Activated CD4-positive, alpha-beta T cell treated with anti-CD3 and anti-CD28 coated beads, Interleukin-2, amount 50 U/mL, for 4 hours (primary cell): ENCODE measurements at places on chromosomes 4 and X.
A peak's percentile ranks its signal among the peaks of the same experiment; 100 is the strongest.

DNA sequence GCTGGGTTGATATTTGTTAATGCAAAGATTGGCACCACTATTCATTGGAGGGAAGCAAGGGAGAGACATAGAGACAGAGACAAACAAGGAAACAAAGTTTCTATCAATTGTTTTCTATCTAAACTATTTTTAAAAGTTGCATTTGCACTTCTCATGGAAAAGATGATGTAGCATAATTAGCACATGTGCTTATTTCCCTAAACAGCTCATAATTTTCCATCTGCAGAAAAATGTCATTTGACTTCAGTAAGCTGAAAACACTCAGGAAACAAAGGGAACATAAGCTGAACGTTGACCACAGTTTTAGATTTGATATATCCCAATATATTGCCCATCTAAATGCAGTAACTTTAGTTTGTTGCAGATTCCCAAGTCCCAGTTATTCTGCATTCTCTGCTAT, 18.5 kb upstream of the SPP1 start:
- DNase-seq, result no peak

- DNase-seq, result peak; percentile 65
Observed at GRCh38 chrX:10098270-10098713, 58.5 kb upstream of the CLCN4 start.

DNA sequence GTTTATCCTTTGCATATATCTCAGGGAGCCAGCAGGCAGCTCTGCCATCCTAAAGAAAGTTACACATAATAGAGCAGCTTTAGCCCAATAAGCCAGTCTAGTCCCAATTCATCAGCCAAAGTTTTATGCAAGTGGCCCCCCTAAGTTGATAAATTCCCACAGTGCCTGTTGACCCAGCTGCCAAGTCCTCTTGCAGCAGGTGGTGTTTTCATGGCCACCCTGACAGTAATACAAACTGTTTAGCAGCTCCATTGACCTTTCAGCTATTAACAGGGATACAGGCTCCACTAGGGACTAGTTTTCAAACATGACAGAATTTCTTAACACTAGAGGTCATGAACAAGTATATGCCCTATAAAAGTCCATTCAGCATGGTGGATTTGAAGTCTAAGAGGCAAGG, 77.5 kb downstream of the HHIP start:
- no peak for DNase-seq

DNA sequence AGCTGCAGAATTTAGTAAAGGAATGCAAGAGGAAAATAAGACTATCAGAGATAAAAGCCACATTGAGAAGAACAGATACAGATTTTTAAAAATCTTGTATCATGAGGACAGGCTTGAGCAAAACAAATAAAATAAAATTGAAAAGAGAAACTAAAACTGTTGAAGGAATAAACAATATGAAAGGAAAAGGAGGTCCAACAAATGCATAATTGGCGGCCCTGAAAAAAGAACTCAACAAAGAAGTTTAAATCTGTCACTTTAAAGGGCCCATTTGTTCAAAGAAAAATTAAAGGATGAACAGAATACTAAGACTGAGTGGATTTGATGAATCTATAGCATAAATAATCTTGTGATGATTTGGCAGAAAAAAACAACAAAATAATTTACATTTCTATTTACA, 36.5 kb downstream of the TMPRSS11B start:
- DNase-seq, result no peak

DNA sequence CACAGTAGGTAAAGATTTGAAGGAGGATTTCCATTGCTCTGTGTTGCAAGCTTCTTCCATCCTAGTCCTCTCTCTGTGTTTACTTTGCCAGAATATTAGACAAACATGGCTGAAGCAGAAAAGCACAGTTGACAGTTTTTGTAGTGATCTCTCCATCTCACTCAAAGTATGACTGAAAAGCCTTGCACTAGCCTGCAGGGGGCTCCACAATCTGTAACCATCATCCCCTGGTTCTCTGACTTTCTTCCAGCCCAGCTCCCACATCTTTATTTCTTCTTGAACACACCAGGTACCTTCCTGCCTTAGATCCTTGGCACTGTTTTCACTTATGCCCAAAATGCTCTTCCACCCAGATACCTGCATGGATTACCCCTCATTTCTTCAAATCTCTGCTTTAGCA, 34.1 kb upstream of the HHIP start:
- no peak for DNase-seq
